ENCODE measurements at places on chromosomes 2 and 18.
A peak's percentile ranks its signal among the peaks of the same experiment; 100 is the strongest.

DNA sequence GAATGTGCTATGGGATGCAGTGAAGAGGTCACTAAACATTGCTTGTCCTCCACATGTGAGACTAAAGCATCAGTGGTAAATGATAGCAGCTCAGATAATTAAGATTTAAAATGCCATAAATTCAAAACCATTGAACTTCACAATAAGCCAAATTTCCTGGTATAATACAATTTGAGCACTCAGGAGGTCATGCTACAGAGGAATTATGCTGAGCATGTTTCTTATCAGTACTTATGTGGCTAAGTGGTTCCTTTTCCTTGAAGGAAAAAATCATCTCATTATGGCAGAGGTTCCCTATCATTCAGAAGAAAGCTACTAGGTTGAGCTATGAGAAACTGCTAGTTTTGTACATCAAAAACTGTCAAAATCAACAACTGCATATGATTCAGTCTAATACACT is 156.6 kb downstream of the AGPS start:
- no peak for DNase-seq

GRCh38 chr2:178450524-178450773 is 526 bp downstream of the PRKRA start:
- DNase-seq: peak; percentile 74

DNA sequence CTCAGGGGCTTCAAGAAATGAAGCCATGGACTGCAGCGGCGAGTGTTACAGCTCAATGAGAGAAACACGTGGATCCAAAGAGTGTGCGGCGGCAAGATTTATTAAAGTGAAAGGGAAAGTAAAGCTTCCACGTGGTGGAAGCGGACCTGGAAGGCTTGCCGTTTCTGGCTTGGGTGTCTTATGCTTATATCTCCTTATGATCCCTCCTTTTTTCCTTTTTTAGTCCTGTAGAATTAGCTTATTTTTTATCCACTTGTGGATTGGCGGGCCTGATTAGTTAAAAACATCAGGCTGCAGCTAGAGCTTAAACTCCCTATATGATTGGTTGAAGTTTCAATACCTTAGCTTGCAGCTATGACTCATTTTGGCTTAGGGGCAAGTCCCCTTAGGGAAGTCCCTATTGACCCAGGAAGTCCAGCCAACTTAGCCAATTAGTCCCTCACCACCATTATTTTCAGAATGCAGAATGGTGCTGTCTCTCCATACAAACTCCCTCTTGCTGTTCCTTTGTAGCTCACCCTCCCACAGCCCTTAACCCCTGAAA is 11.6 kb upstream of the HNMT start:
- no peak for DNase-seq

- no peak for DNase-seq
Observed at GRCh38 chr2:160835166-160835565, 325.1 kb upstream of the TANK start.

DNA sequence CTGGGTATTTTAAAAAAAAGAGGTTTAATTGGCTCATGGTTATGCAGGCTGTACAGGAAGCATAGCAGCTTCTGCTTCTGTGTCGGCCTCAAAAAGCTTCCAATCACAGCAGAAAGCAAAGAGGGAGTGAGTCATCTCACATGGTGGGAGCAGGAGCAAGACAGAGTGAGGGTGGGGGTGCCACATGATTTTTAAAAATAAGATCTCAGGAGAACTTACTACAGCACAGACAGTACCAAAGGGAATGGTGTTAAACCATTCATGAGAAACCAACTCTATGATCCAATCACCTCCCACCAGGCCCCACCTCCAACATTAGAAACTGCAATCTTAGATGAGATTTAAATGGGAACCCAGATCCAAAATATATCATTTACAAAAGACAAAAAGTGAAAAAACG is 14.6 kb downstream of the ZNF519 start:
- DNase-seq: no peak

GRCh38 chr2:142270990-142271389 is 140.2 kb upstream of the LRP1B start:
- no peak for DNase-seq

GRCh38 chr2:112229348-112229747 is 25.5 kb downstream of the ZC3H8 start:
- no peak for DNase-seq

- no peak for DNase-seq
Observed at GRCh38 chr2:132692816-132693215, 22.8 kb upstream of the LYPD1 start.

GRCh38 chr18:3660739-3661515 is 211.0 kb downstream of the TGIF1 start:
- no peak for DNase-seq

DNA sequence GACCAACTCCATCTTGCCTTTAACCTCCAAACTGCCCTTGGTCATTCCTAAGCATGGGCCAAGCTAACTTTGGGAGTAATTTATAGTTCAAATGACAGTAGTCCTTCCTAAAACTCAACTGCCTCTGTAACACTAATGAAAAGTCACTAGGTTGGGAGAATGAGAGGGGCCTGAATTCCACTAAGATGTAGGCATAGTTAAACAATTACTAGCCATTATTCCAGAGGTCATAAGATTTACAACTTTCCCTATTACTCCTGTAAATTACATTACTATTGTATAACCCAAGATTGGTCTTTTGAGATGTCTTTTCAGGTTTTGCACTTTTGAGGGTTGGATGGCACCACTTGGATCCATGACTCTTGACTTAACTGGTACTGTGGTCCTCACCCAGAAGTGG is 94.6 kb downstream of the SPP2 start:
- DNase-seq: no peak

DNA sequence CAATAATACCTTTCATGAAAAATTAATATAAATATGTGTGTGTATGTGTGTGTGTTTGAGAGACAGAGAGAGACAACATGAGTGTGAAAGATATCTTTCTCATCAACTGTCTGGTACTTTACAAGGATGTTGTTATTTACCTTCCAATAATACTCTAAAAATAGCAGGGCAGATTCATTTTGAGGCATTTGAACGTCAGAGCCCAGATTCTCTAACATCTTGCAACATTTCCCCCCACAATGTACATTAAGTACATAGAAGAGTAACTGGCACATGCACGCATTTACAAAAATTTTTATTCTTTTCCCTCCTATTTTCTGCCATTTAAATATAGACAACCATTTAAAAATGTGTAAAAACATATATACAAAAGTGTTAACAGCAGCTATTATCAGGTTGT is 100.9 kb downstream of the PID1 start:
- no peak for DNase-seq
